ENCODE measurements at places on chromosomes 6 and 20.

DNA sequence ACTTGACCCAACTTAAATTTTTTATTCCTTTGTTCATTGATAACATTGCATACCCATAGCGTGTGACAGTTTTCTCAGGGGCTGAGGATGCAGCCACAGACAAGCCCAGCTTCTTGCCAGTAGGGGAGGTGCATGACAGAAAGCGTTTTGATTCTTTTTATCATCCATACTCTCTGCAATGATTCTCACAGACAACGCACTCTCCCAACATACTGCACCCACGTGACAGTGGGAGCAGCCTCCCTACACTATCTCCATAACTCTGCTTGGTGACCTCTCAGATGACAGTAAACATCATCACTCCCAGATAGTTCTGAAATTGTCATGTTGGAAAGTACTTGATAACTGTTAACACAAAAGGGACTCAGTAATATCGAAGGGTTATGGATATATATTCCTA, 481.2 kb upstream of the AGPAT4 start:
- no peak for DNase-seq

- DNase-seq: no peak
These were observed 152.1 kb downstream of the FNDC1 start for GRCh38 chr6:159321267-159321666.

DNA sequence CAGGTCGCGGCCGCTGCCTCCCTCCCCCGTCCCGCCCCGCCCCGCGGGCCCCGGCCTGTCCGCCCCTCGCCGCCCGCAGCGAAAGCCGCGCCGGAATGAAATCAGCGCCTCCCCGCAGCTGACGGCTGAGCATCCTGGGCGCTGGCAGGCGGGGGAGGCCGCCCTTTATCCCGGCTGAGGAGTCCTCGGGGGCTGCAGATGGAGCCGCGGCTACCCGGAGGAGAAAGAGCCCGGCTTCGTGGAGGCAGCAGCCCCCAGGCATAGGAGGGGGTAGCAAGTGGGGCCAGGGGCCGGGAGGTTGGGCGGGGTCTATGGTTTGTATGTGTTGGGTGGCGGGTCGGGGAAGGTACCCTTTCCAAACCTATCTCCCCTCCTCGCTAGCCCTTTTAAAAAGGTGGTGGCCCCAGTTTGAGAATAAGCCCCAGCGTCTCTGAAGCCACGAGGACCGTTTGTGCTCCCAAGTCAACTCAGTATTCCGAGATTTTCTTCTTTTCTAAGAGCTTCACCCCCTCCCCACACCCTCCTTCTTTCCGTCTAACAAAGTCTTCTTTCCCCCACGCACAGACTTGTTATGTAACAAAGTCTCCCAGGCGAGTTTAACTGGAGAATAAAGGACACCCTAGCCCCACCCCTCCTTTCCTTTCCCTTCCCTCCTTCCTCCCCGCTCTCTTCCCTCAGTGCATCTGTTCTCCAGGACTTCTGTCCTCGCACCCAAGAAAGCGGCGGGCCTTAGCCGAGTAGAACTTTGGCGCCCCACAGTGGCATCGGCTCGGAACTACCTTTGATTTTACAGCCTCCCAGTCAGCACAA, 11.0 kb downstream of the POU3F2 start:
- peak; percentile 30 for DNase-seq

DNA sequence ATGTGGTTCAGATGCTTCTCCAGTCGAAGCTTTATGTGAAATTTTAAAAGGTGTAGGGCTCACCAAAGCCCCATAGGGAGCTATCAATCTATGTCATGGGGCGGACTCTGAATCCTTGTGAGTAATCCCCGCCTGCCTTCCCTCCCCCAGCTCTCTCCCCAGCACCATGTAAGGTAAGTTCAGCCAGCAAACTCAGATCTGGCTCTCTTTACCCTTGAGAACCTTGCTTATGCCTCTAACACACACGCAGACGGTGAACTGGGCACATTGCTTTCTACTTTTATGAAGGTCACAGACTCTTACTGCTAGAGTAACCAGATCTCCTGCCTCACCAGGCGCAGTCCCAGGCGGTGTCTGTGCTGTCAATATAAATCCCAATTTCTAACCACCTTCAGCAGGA, 82.6 kb upstream of the CNKSR3 start:
- DNase-seq: no peak

- no peak for DNase-seq
These were observed 65.0 kb upstream of the TOX2 start for GRCh38 chr20:43849496-43850186.
